ENCODE measurements at places on chromosomes 11 and 22.

DNA sequence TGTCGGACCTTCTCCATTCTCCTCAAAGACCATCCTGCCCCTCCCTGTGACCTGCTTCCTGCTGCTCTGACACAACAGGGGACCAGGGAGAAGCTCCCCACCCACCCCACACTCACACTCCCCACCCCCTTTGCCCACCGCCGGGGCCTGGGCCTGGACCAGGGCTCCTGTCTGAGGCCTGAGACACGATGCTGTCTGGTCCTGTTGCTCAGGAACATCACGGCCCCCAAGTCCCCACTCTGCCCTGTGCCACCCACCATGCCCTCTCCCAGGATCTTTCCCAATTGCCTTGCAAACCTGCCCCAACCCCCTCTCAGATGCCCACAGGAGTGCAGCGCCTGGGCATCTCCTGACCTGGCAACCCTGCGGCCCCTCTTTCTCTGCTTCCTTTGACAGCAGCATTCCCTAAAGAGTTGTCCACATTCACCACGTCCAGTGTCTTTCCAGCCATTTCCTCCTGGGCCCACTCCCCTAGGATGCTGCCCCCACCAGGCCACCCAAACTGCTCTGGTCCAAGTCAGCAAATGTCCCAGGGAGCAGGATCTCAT lies 10.8 kb downstream of the CSF2RB start:
- no peak for DNase-seq

DNA sequence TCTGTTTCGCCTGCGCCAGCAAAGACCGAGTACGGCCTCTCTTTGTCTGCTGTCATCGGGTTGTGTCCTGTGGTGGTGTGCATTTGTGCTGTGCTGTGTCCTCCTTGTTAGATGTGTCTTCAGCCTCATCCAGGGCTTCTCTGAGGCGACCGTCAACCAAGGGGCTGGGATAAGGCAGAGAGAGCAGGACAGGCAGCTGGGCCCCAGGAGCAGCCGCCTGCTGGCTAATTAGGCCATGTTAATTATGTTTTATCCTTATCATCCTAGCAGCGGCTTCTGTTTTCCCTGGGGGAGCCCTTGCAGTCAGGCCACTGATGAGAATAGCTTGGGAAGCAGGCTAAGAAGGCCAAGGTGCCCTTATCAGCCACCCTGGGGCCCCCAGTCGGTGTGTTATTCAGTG lies 40.7 kb upstream of the TTC12 start:
- DNase-seq = no peak

GRCh38 chr11:114556135-114556534 lies 3.5 kb downstream of the NXPE1 start:
- DNase-seq = no peak

- DNase-seq = no peak
Measured at GRCh38 chr11:50080256-50080655, 47.6 kb downstream of the OR4C45 start.

- DNase-seq = no peak
Measured at GRCh38 chr11:131993246-131993645, 622.8 kb downstream of the NTM start.

DNA sequence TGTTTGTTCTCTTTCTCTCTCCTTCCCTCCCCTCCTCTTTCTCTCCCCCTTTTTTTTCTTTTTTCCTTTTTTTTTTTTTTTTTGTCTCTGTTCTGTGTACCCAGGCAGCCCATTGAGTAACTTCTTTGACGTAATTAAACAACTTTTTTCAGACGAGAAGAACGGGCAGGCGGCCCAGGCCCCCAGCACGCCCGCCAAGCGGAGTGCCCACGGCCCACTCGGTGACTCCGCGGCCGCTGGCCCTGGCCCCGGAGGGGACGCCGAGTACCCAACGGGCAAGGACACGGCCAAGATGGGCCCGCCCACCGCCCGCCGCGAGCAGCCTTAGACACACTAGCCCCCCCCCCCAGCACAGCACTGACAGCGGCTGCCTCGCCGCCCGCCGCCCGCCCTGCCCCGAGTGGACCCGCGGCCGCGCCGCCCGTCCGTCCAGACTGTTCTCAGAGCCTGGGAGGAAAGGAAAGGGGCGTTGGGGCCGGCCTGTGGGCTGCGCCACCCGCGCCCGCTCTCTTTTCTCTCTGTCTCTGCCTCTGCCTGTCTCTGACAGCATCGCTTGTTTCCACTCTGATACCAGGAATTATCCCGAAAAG lies 26.1 kb downstream of the MOB2 start:
- DNase-seq = no peak

GRCh38 chr11:33500861-33501479 lies 199.7 kb downstream of the C11orf91 start:
- DNase-seq = no peak

DNA sequence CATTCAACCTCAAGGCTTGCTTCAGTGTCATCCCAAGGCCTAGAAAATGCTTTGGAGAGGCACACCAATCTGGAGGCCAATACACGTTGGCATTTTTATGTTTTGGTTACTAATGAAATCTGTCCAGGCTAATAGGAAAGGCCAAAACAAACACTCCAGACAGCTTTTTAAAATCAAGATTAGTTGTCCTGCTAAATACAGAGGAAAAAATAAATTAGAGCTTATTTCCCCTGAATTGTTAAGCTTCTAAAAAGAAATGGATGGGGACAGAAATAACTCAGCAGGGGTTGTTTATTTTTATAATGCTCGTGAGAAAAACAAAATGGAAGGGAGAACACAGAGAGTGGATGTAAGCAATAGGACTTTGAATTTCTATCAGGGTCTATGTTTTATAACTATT lies 438.5 kb upstream of the LRRC4C start:
- DNase-seq = no peak

- no peak for DNase-seq
Measured at GRCh38 chr11:113528982-113529381, 53.8 kb upstream of the DRD2 start.

GRCh38 chr22:17234144-17234623 lies 14.9 kb upstream of the ADA2 start:
- DNase-seq = no peak

DNA sequence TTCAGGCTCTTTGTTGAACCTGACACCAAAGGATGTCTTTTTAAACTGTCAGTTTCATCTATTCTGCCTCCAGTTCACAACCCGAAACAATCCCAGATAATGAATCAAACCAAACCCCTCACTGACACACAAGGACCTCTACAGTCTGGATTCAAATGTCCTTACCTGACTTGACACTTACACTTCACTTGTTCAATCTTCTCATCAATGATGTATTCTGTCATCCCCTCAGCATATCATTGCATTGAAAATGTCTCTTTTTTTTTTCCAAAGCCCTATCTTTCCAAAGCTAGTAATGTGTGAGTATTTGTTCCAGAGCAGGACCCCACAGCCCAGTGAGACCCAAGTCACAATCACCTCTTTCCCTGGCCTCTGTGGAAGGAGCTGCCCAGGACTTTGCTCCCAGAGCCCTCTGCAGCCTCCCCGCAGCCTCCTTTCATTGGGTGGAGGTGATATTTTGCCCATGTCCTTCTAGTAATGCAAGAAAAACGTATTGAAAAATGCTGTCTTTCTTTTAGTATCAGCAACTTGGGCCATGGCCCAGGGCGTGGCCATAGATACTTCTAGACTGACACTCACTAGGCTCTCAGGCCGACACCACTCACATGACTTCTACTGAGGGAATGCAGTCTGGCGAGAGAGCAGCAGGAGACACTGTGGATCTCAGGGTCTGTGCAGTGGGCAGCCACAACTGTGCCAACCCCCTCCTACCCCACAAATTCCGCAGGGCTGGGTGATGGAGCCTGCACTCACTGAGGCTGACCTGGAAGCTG lies 18.2 kb downstream of the RFPL3 start:
- no peak for DNase-seq

- DNase-seq = peak; percentile 27
Measured at GRCh38 chr22:40076702-40077645, 82.2 kb downstream of the FAM83F start.

DNA sequence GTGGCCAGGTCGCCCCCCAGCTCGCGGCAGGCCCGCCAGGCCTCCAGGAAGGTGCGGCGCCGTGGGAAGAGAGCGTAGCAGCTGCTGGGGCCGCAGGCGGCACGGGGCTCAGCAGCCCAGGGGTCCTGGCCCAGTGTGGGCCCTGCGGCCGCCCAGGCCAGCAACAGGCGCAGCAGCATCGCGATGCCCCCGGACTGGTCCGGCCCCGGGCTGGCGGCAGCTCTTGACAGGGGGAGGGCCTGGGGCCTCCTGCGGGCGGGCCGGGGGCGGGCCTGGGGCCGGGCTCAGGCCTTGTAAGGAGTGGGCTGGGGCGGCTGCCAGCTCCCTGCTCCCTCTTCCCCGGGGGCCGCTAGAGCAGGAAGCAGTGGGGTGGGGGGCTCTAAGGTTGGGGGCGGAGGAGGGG lies at the start of gene CD248:
TSS of gene CD248 (minus strand) at position 196 of the 403 bp plus-strand sequence. CDS start at position 179, 17 bp downstream.
- DNase-seq = peak; percentile 46

- DNase-seq = no peak
Measured at GRCh38 chr11:119295178-119295577, 21.8 kb downstream of the MCAM start.

- DNase-seq = no peak
Measured at GRCh38 chr22:35310556-35311550, 11.2 kb downstream of the TOM1 start.

- DNase-seq = no peak
Measured at GRCh38 chr22:44531487-44531886, 33.5 kb upstream of the RTL6 start.

- no peak for DNase-seq
Measured at GRCh38 chr22:38104084-38104483, 6.4 kb downstream of the BAIAP2L2 start.

DNA sequence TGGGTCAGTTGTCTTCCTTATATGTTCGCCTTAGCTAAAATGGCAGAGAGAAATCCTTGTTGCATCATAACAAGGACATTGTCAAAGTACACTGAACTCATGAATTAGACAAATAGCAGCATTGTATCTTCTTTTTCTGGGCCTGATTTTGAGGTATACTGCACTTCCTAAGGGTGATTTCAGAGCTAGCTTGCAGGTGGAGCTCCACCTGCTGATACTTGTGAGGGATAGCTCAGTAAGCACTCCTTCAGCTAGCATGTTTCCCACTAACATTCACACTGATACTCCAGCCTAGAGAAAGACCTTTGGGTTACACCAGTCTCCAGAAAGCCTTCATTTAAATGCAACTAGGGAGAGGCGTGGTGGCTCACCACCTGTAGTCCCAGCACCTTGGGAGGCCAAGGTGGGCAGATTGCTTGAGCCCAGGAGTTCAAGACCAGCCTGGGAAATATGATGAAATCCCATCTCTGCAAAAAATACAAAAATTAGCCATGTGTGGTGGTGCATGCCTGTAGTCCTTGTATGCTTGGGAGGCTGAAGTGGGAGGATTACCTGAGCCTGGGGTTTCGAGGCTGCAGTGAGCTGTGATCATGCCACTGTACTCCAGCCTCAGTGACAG lies 29.8 kb downstream of the JAM3 start:
- peak; percentile 6 for DNase-seq

GRCh38 chr11:1309498-1310317 lies at the start of gene TOLLIP:
TOLLIP (minus strand) TSS chr11:1309632; CDS start chr11:1309498, 134 bp downstream.
- DNase-seq = peak; percentile 97

DNA sequence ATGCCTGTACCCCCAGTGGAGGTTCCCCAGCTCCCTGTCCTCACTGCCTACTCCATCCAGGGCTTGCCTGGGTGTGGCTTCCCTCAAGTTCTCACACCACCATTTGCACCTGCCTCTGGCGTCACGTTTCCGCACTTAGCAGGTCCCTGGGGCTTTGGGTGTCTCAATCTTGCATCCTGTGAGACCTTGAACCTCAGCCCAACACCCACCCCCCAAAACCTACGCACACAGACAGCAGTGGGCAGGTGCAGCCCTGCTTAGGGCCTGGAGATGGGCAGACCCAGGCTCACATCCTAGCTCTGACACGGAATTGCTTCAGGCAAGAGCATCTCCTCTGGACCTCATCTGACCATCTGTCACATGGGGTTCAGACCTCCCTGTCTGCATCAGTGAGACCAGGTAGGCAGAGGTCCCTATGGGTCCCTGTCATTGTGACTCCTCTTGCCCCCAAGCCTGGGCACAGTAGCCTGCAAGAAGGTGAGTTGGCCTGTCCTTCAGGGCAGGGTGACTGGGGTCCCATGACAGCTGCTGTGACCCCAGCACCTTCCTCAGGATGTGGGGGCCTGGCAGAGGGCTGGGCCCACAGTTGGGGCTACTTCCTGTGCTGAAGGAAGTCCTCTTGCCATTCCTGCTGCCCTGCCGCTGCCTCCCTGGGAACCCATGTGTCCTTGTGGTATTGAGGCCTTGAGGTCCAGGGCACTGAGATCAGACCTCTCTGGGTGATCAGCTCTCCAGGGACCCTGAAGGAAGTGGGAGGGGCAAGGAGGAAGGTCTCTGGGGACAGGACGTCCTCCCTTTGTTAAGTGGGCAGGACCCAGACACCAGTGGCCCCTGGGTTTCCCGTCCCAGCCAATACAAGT lies 2.0 kb downstream of the SIPA1 start:
- DNase-seq = peak; percentile 77

DNA sequence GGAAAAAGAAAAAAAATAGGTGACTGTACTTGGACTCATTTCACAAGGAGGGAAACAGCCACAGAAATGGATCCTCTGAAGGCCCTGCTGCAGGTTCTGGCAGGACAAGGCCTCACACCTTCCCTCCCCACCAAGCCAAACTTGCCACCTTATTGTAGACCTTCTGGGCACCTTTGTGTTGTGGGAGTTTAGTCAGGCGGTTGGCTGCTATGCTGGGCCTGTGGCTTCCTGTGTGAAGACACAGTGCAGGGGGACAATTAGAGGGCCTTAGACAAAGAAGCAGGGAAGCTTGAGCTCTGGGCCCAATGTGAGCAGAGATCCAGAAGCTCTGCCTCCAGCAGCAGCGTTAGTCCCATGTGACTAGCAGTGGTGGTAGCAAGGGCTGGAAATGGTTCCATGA lies 4.2 kb downstream of the RAB1B start:
- DNase-seq = no peak

DNA sequence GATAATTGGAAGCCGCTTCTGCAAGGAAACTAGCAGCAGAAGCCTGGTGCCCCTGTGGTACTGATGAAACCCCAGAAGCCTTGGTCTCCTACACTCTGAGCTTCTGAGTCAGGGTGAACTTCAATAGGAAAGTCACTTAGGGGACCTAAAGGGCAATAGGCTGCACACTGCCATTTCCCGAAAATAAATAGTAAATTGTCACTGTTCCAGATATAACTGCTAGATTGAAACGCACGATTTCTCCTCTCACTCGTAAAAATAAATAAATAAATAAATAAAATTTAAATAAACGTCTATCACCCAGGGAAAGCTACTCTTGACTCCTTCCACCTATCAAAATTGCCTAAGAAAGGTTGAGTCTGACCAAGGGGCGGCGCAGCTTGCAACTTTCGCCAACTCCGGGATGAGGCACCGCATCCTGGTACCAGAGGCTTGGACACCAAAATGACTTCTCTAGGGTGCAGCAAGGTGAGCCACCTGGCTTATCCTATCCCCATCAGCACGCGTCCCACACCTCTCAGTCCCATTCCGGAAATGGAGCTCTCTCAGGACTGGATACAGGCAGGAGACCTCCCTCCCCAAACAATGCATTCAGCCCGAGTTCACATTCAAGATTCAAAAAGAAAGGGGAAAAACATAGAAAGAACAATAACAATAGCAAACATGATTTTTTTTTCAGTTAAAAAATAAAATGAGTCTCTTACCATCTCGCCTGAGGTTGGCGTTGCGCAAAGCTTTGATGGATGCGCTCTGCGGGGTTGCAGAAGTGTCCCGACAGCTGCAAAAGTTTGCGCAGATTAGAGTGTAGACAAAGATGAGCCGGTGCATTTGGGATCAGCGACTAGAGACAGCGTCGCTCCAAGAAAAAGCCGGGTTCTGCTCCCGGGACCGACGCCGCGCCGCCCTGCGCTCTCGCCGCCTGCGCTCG lies 583 bp downstream of the PDGFD start:
- no peak for DNase-seq

GRCh38 chr22:27125539-27125938 lies 468.2 kb downstream of the MIAT start:
- no peak for DNase-seq

GRCh38 chr11:85941380-85941973 lies 86.3 kb downstream of the CCDC83 start:
- peak; percentile 14 for DNase-seq
